SK-N-SH (cell line): ENCODE measurements at places on chromosomes 6 and 20. TPM values are rescaled to one million over a fixed set of nuclear protein-coding genes. Genes with fewer than 3 reads are reported as not detected.

SLC26A8 gene
- not detected in 2 replicates for polyA plus RNA-seq

MYCT1 gene
- 7.6 and 15.4 TPM in 2 replicates for polyA plus RNA-seq

MRAP2 gene
- 0.12 and 0.44 TPM in 2 replicates for polyA plus RNA-seq

MUC21 gene
- polyA plus RNA-seq, result not detected in 2 replicates

BMP2 gene
- polyA plus RNA-seq, result 0.19 and 0.25 TPM in 2 replicates

PROKR2 gene
- 0.13 and 0.44 TPM in 2 replicates for polyA plus RNA-seq

JAG1 gene
- 6.0 and 7.7 TPM in 2 replicates for polyA plus RNA-seq

TSPO2 gene
- not detected in 2 replicates for polyA plus RNA-seq

NMBR gene
- polyA plus RNA-seq, result not detected in 2 replicates

PDCD2 gene
- polyA plus RNA-seq, result 82.1 and 107 TPM in 2 replicates

MUCL3 gene
- not detected in 2 replicates for polyA plus RNA-seq

ARFGEF3 gene
- not detected in 2 replicates for polyA plus RNA-seq

MBOAT1 gene
- polyA plus RNA-seq, result 3.0 and 3.8 TPM in 2 replicates

KCNK16 gene
- polyA plus RNA-seq, result not detected in 2 replicates
